Activated T-cell treated with anti-CD3 and anti-CD28 coated beads, Interleukin-2, amount 50 U/mL, for 72 hours (primary cell): ENCODE measurements at places on chromosomes 2 and 18.

GRCh38 chr18:70419526-70419925, 130.7 kb downstream of the SOCS6 start:
- DNase-seq: no peak

DNA sequence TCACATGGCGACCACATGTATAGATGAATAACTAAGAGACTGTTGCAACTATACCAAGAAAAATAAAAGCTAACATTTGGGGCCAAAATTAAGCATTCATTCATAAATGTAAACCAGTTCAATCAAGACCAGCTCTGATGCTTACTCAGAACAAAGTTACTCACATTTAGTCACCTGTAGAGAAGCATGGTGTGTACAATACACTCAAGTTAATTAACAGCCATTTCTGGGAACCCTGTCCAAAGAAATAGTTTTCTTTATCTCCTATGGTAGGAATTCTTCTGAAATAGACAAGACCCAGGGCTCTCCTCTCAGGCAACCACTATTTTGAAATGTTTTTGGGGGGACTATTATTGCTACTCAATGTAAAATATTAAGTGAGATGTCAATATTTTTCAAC, 1.6 kb downstream of the SCN3A start:
- DNase-seq: no peak

DNA sequence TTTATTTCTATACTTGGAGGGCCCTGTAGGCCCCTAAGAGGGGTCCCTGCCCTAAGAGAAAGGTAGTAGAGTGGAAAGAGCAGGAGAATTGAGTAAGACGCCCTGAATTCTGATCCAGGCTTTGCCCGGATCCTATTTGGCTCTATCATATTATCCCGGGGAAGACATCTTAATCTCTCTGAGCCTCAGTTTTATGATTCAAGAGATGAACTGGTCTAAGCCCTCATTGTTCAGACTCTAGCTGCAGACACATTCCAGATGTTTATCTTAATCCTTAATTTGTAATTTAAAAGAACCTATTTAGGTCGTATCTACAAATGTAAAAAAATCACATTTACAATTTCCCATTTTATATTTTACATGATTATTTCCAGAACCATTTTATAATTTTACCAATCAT, 220.1 kb downstream of the AGPS start:
- DNase-seq: no peak

DNA sequence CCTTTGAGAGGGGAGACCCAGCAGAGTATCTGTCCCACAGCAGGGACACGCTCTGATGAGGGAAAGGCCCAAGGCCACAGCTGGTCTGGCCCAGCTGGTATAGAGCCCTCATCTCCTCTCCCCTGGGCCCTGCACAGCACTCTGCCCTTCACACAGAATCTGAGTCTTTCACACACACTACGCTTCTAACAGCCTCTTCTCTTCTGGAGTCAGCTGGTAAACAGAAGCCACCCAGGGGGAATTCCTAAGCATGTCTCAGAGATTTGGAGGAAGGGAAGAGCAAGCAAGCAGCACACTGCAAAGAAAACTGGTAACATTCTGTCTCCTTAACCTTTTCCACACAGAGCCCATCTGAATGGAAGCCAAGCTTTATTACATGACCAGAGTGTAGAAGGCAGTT, 121.1 kb upstream of the ACAA2 start:
- no peak for DNase-seq
